ENCODE measurements at places on chromosomes 3 and 15. TPM values are rescaled to one million over a fixed set of nuclear protein-coding genes. Genes with fewer than 3 reads are reported as not detected.

DNA sequence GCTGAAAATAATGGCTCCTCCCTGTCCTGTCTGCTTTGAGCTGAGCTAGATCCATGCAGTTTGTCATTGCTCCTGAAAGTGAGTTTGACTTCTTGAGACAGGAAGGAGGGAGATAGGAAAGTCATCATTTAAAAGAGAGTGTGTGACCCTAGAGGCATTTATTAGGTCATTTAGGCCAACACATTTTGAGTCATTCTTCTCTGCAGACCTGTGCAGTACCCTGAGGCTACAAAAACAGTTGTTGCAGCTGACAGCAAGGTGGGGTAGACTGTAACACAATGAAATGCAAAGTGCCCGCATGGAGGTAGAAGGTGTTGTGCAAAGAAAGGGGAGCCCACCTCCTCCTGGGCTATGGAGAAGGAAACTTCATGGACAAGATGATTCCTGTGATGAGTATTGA is 102.8 kb upstream of the PFN2 start:
- H3K27me3 ChIP-seq: no peaks in the 10 kb centered on the region
- no peak for DNase-seq
- H3K4me3 ChIP-seq: no peak overlapping the region
- no peaks in the 10 kb centered on the region for H3K36me3 ChIP-seq

- no peaks in the 10 kb centered on the region for H3K36me3 ChIP-seq
- DNase-seq: no peak
- H3K4me3 ChIP-seq: no peak overlapping the region
- peak overlapping the region; percentile 95 for H3K27ac ChIP-seq
- no peaks in the 10 kb centered on the region for H3K27me3 ChIP-seq
These were observed 36.9 kb downstream of the SH3BP5 start for GRCh38 chr3:15295506-15295905.

Gene MKRN3
- not detected for total RNA-seq

- no peak overlapping the region for H3K27ac ChIP-seq
- no peak overlapping the region for H3K4me3 ChIP-seq
These were observed 16.8 kb downstream of the UBE2E1 start for GRCh38 chr3:23822559-23822958.

- H3K4me1 ChIP-seq: no peaks in the 10 kb centered on the region
- no peaks in the 10 kb centered on the region for H3K36me3 ChIP-seq
- no peak overlapping the region for H3K4me3 ChIP-seq
These were observed 237.7 kb upstream of the LYSMD4 start for GRCh38 chr15:99970891-99971430.

- H3K4me3 ChIP-seq: no peak overlapping the region
- H3K36me3 ChIP-seq: no peaks in the 10 kb centered on the region
- DNase-seq: no peak
- H3K27ac ChIP-seq: peak overlapping the region; percentile 52
- no peaks in the 10 kb centered on the region for H3K27me3 ChIP-seq
These were observed 140.5 kb upstream of the TBL1XR1 start for GRCh38 chr3:177337541-177338331.

Gene ASB14
- total RNA-seq: not detected

- no peaks in the 10 kb centered on the region for H3K27me3 ChIP-seq
- H3K4me3 ChIP-seq: no peak overlapping the region
- H3K4me1 ChIP-seq: no peaks in the 10 kb centered on the region
- H3K36me3 ChIP-seq: peaks cover 74% of the 10 kb centered on the region
- no peak overlapping the region for H3K27ac ChIP-seq
These were observed 14.6 kb downstream of the LSG1 start for GRCh38 chr3:194657439-194657838.

Gene CHCHD6
- 35.0 TPM for total RNA-seq

Gene SUSD5
- total RNA-seq: 0.90 TPM

- H3K27me3 ChIP-seq: no peaks in the 10 kb centered on the region
- H3K36me3 ChIP-seq: peaks cover 6% of the 10 kb centered on the region
- H3K4me1 ChIP-seq: peaks cover 47% of the 10 kb centered on the region
- H3K27ac ChIP-seq: no peak overlapping the region
- peak overlapping the region; percentile 98 for H3K4me3 ChIP-seq
These were observed 414 bp upstream of the TMEM115 start for GRCh38 chr3:50359760-50360110.

- DNase-seq: no peak
- no peaks in the 10 kb centered on the region for H3K27me3 ChIP-seq
- H3K4me3 ChIP-seq: no peak overlapping the region
- H3K36me3 ChIP-seq: no peaks in the 10 kb centered on the region
These were observed 4.8 kb upstream of the CSK start for GRCh38 chr15:74776821-74777768.

Gene CRTAP
- 394 TPM for total RNA-seq

Gene CLRN1
- not detected for total RNA-seq

DNA sequence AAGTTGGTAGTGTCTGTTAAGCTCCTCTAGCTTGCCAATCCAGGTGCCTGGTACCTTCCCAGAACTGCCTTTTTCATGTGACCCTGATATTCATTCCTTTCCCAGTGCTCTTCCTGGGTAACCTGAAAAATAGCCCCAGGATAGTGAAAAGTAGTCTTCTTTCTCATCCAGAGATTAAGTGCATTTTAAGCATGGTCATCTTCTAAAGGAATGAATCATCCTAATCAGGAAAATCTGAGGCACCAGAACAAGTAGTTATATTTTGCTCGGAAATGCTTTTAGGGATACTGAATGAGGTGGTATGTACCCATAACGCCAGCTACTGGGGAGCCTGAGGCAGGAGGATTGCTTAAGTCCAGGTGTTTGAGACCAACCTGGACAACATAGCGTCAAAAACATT is 23.1 kb upstream of the PDCD6IP start:
- no peak for DNase-seq
- H3K4me3 ChIP-seq: no peak overlapping the region
- no peaks in the 10 kb centered on the region for H3K36me3 ChIP-seq

DNA sequence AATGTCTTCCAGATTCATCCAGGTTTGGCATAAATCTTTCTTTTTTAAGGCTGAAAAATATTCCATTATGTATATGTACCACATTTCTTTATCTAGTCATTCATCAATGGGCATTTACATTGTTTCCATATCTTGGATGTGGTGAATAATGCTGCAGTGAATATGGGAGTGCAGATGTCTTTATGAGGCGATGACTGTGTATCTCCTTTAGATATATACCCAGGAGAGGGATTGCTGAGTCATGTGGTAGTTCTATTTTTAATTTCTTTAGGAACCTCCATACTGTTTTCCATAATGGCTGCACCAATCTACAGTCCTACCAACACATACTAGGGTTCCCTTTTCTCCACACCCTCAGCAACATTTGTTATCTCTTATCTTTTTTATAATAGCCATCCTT is 96.3 kb downstream of the LRRC28 start:
- no peak overlapping the region for H3K4me3 ChIP-seq
- no peak overlapping the region for H3K27ac ChIP-seq
- H3K27me3 ChIP-seq: no peaks in the 10 kb centered on the region

- DNase-seq: no peak
- H3K27ac ChIP-seq: no peak overlapping the region
- no peaks in the 10 kb centered on the region for H3K4me1 ChIP-seq
These were observed 142.5 kb downstream of the CPNE4 start for GRCh38 chr3:131892331-131892730.

Gene SKOR1
- 1.5 TPM for total RNA-seq

DNA sequence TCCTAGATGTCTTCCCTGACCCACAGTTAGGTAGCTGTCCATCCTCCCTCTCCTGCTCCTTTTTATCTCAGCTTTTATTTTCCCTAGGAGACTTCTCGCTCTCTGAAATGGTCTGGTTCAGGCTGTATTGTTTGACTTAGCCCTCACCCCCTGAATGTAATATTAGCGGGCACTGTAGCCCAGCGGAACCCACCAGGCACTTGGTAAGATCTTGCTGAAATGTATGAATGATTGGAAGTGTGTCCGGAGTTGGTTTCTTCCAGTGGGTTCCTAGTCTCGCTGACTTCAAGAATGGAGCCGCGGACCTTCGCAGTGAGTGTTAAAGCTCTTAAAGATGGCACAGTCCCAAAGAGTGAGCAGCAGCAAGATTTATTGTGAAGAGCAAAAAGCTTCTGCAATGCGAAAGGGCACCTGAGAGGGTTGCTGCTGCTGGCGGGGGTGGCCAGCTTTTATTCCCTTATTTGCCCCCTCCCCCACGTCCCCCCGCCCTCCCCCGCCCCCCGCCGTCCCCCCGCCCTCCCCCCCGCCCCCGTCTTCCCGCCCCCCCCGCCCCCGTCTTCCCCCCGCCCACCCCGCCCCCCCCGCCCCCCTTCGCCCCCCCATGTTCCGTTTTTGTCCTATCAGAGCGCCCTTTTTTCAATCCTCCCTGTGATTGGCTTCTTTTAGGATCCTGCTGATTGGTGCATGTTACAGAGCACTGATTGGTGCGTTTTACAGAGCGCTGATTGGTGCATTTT is 694 bp upstream of the EEFSEC start:
- H3K27ac ChIP-seq: peak overlapping the region; percentile 90
- H3K36me3 ChIP-seq: no peaks in the 10 kb centered on the region
- H3K27me3 ChIP-seq: no peaks in the 10 kb centered on the region
- peaks cover 16% of the 10 kb centered on the region for H3K4me1 ChIP-seq
- peak overlapping the region; percentile 100 for H3K4me3 ChIP-seq

Gene TAGLN3
- not detected for total RNA-seq

DNA sequence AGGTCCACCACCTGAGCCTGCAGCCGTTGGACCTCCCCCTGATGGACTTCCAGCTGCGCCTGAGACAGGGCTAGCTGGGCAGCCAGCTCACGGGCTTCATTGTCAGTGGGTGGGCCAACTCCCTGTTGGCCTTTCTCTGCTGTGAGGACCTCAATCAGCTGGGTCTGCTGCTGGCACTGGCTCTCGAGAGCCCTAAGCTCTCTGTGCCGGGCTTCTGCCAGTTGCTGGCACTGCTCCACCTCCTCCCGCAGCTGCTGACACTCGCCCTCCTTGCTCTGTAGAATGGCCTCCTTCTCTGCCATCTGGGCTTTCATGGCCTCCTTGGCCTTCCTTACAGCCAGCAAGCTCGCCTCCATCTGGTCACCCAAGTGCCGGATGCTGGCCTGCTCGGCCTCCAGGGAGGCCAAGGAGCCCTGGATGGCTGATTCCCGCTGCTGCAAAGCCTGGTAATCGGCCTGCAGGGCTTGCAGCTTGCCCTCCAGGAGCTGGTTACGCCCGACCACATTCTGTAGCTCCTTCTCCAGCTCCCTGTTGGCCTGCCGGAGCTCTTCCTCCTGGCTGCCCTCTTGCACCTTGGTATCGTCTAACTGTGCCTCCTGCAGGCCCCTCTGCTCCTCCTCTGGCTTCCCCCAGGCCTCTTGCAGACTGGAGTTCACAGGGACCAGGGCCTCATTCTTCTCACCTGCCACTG is 23.8 kb downstream of the CXCR6 start:
- no peak overlapping the region for H3K4me3 ChIP-seq
- H3K36me3 ChIP-seq: peaks cover 51% of the 10 kb centered on the region
- H3K27me3 ChIP-seq: no peaks in the 10 kb centered on the region
- no peaks in the 10 kb centered on the region for H3K4me1 ChIP-seq
- H3K27ac ChIP-seq: no peak overlapping the region

GRCh38 chr3:55629432-55629831 is 142.3 kb upstream of the WNT5A start:
- no peak for DNase-seq
- H3K27ac ChIP-seq: no peak overlapping the region
- H3K4me3 ChIP-seq: no peak overlapping the region

DNA sequence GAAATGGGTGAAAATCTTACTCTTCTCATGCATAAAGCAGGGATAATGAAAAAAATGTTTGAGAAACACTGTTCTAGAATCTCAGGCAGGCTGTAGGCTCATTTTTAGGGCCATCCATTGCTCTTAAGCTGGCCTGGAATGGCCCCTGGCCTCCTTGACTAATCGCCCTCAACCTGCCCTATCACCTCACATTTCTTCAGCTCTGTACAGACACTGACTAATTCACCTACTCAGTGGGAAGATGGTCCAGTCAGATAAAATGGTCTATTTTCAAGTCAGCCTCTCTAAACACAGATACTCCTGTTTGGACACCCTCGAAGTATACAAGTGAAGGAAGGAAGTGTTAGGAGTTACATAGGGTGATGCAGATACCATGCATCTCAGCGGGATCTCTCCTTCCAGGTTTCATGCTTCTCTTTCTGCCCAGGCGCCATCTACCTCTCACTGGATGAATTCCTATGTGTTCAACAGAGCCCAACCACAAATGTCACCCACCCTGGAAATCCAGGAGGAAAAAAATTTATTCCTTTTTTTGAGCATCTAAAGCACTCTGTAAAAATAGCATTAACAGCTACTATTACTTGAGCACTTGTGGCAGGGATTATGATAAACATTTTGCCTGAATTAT is 12.1 kb downstream of the FMN1 start:
- no peak for DNase-seq
- H3K4me1 ChIP-seq: no peaks in the 10 kb centered on the region
- H3K27ac ChIP-seq: no peak overlapping the region
- H3K4me3 ChIP-seq: no peak overlapping the region
- H3K27me3 ChIP-seq: no peaks in the 10 kb centered on the region
- H3K36me3 ChIP-seq: no peaks in the 10 kb centered on the region

DNA sequence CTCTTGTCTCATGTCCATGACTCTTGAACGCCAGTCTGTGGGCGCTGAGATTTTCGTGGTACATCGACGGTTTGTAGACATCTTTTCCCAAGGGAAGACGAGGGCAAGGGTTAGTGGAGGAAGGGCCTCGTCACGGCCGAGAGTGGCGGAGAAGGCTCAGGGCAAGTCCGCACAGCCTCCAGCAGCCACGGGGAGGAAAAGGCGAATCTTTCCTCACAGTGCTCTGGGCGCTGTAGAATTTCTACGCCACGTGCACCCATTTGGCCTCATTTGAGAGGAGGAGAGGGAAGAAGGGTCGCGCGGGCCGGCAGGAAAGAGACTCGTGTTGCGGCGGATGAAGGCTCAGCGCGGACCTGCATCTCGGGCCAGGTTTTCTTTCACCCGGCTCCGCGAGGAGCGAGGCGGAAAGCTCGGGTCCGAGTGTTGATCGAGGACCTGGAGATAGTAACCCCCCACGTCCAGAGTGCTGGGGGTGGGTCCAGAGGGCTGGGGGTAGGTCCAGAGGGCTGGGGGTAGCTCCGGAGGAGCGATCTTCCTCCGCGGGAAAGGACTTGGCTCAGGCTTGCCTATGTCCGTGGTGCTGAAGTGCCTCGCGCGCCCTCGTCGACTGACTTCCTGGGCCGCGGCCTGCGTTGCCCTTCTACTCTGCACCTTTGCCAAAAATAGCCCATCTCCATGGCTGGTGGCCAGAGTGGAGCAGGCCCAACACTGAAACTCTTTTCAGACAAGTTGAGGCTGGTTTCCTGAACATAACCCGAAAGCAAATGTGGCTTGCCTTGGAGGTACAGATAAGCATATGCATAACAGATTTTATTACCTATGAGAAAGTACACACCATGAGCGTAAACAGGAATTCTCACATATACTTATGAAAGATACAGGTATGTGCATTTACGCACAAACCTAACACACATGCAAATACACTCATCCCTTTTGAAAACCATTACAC is 1.1 kb downstream of the SLC35G2 start:
- H3K27me3 ChIP-seq: no peaks in the 10 kb centered on the region
- no peaks in the 10 kb centered on the region for H3K4me1 ChIP-seq
- peak overlapping the region; percentile 89 for H3K27ac ChIP-seq
- peak; percentile 23 for DNase-seq
- no peaks in the 10 kb centered on the region for H3K36me3 ChIP-seq

- peaks cover 9% of the 10 kb centered on the region for H3K4me1 ChIP-seq
- DNase-seq: no peak
- H3K27ac ChIP-seq: no peak overlapping the region
- no peaks in the 10 kb centered on the region for H3K36me3 ChIP-seq
These were observed 2.2 kb downstream of the CHRNB4 start for GRCh38 chr15:78638658-78639314.

Gene GOLGA8G
- total RNA-seq: not detected

Gene SNTN
- total RNA-seq: not detected

Gene LRTM1
- not detected for total RNA-seq

Measured in tibial nerve (tissue), 4 donors.